ENCODE measurements at places on chromosomes 6 and 20.

- no peak for DNase-seq
These were observed 332.0 kb downstream of the NRN1 start for GRCh38 chr6:5674721-5675120.

DNA sequence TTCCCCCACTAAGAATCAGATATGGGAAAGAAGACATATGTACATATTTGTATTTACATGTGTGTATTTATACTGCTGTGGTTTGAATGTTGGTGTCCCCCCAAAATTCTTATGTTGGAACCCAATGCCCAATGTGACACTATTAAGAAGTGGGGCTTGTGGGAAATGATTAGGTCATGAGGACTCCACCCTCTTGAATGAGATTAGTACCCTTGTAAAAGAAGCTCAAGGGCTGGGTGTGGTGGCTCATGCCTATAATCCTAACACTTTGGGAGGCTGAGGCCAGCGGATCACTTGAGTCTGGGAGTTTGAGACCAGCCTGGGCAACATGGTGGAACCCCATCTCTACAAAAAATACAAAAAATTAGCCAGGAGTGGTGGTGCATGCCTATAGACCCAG, 3.9 kb upstream of the SMIM13 start:
- DNase-seq, result no peak

DNA sequence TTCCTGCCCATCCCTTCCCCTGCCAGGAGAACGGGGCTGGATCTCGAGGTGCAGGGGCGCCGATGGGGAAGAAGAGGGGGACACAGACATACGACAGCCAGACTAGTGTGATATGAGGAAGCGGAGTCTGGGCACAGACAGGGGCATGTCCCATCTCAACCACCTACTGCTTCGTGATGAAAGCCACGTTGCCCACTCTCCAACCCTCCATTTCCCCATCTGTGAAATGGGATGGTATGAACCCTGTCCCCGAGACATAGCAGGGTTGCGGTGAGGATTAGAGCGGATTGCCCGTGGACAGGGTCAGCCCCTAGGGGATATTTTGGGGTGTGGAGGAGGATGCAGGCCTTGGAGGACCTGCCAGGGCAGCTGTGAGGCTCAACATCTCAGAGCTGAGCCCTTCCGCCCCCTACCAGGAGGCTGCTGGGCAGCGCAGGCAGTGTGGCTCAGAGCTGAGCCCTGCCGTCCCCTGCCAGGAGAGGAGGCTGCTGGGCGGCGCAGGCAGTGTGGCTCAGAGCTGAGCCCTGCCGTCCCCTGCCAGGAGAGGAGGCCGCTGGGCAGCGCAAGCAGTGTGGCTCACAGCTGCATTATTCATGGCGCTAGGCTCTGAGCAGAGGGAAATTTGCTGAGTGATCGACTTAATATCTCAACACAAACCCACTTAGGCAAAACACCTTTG, 71.7 kb downstream of the GRM4 start:
- no peak for DNase-seq

GRCh38 chr20:62298577-62299249, 4.1 kb upstream of the ADRM1 start:
- no peak for DNase-seq

DNA sequence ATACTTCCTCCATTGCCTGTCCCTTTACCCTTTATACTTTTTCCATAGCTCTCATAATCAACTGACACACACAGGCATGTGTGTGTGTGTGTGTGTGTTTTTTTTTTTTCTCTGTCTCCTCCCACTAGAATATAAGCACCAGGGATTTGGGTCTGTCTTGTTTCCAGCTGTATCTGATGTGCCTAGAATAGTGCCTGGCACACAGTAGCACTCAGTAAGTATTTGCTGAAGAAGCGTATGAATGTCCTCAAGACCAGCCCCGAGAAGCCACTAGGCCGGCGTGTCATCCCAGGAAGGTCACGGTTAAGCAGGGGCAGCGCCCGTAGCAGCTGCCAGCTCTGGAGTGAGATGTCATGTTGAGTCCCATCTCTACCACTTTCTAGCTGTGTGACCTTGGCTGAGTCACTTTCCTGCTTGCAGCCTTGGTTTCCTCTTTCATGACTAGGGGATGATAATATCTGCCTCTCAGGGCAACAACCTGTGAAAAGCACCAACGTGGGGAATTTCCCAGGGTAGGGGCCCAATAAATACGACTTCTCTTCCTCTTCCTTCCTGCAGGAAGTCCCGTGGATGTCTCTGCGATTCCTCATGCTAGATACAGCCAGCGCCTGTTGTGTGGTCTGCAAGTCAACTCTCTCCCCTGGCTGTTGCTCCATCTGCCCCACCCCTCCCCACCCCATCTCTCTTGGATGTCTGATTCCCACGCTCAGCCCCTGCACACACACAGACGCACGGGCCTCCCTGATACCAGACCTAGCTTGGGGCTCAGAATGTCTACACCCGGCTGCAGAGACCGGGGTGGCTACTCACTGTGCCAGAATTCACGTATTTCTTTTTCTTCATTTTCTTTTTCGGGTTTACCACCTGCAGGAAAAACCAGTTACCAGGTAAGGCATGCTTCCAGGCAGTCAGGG, 58.1 kb downstream of the RAB44 start:
- peak; percentile 76 for DNase-seq

- no peak for DNase-seq
These were observed 159.5 kb upstream of the MAFB start for GRCh38 chr20:40848526-40848925.

DNA sequence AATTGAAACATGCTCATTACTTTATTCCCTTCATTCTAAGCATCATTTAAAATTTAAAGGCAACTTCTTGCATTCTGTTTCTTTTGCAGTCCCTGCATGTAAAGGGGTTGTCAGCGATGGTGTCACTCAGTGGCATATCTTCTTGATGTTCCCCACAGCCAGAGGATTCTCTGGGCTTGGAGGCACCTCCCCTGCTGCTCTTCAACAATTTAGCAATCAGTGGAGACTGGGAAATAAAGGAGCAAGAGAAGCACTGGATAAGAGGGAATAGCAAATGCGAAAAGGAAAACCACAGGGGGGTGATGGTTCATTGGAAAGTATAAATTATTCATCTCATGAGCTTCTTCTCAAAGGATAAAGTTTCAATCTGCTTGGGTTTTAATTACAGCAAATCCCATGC, 30.7 kb upstream of the MC3R start:
- DNase-seq, result no peak

GRCh38 chr20:32513031-32513866, 71.9 kb downstream of the NOL4L start:
- no peak for DNase-seq

DNA sequence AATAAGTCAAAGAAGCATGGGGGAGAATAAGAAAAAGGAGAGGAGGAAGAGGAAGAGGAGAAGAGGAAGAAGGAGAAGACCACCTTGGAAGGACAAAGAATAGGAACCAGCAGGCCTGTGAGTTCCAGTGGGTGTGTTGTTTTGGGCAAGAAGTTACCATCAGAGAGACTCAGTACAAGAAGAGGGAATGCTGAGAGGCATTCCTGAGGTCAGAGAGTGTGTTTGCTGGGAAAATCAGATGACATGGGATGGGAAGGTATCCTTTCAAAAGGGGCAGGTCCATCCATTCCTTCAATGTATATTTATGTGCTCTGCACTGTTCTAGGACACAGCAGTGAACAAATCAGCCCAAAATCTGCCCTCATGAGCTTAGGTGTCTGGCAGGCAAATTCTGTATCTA, 40.5 kb upstream of the PRIM2 start:
- no peak for DNase-seq

GRCh38 chr6:1403851-1404712, 14.7 kb downstream of the FOXF2 start:
- peak; percentile 37 for DNase-seq

- no peak for DNase-seq
These were observed 160.7 kb upstream of the PDE10A start for GRCh38 chr6:165823609-165824326.

DNA sequence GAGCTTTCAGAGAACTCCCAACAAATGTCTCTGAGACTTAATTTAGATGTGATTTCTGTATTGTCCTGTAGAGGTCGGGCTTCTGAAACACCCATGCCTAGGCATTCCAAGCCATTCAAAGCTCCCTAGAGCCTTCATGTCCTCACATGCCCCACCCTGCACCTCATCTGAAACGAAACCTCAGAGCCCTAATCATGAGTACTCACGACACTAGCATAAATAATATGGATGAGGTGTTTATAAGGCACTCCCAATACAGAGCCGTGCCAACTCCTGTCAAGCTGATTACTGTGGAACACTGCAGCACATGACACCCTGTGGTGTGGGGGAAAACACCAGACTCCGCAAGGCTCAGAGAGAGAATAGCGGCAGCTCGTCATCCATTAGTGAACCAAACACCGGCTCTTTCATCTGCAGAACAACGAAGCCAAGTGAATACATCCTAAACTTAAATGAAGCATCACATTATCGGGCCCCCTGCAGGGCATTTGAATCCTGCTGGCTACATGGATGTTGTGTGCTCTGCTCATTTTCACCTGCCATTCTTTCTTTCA, 83.8 kb downstream of the FNDC1 start:
- DNase-seq, result no peak

DNA sequence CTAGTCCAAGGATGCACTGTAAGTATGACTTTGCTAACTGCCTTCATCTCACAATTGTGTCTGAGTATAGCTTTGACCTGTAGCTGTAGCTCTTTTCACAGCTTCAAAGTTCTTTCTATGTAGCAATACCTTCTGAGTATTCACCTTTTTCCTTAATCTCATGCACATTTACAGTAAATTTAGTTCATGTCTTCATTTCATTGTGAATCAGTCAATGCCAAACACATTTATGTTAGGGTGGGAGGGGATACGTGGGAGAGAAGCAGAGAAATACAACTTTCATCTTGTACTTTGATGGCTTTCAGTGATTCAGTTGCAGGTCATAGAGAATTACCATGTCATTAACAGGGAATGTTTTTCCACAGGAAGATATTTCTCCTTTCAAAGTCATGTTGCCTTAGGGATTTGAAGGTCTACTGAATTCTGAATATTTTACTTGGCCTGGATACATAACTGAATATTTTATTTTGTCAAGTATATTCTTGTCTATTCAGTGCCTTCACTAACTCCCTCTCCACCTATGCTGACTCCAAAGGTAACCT, 119.2 kb downstream of the TINAG start:
- no peak for DNase-seq

GRCh38 chr6:32153564-32154513, at the start of gene PPT2:
TSS of gene PPT2 (plus strand) at chr6:32154141. CDS start at chr6:32154595, 454 bp downstream.
- peak; percentile 46 for DNase-seq

DNA sequence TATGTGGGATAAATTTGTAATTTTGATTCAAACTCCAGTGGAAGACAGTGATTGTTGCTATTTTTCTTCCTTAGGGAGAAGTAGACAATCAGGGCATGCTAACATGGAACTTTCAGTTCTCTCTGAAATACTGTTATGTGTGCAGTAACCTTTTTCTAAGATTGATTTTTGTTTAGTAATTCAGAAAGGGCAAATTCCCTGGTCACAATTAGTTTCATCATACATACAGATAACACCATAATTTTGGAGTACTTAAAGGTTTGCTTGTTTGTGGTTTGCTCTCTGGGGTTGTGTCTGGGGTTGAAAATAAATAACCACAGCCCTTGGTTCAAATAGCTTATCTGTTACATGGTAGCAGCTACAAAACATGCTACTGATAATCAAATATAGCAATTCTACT, 34.4 kb downstream of the ADGRG6 start:
- DNase-seq, result no peak

DNA sequence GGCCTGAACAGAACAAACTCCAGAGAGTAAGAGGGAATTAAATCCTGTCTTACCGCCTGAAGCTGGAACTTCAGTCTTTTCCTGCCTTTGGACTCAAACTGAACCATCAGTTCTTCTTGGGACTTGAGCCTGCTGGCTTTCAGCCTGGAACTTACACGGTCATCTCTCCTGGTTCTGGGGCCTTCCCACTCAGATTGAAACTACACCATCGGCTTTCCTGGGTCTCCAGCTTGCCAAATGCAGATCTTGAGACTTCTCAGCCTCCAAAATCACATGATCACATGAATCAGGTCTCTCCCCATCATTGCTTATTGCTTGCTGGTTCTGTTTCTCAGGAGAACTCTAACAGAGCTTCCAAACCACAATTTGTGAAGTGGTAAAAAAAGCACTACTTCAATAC, 276.3 kb downstream of the KIF16B start:
- DNase-seq, result no peak

GRCh38 chr20:63890201-63890576, 4.7 kb upstream of the DNAJC5 start:
- no peak for DNase-seq

- peak; percentile 20 for DNase-seq
These were observed 6.0 kb downstream of the ASF1A start for GRCh38 chr6:118899948-118900347.

DNA sequence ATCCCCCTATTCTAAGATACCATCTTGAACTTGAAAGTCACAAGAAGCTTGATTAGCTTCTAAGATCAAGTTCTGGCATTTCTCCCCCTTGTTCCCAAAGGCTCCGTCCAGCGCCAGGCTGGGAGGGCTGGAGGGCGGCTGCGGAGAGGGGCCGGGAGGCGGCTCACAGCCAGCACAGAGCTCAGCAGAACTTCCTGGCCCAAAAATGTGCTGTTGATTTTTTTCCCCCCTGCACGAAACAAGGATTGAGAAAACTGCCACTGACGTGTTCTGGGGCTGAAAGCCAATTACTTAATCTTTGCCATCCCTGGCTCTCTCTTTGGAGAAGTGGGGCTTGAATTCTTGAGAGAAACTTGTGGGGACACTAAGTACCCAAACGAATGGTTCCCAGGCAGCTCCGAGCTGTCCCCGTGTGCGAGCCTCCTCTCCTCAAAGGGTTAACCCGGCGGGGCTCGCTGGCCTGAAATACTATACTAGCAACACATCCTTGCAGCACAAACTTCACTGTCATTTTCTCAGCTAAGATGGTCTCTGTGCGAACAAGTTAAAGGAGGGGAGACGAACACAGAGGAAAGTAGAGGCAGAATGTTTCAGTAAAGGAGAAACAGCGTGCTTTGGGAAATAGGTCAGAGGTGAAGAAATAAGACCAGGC, 452 bp downstream of the TRAF3IP2 start:
- DNase-seq, result peak; percentile 54

GRCh38 chr6:25171301-25171700, 107.9 kb upstream of the CARMIL1 start:
- no peak for DNase-seq

- DNase-seq, result no peak
These were observed 30.4 kb downstream of the ZC3H12D start for GRCh38 chr6:149454346-149454848.
